Ureter (tissue), 1 donor: ENCODE measurements at places on chromosomes 2 and 18. TPM values are rescaled to one million over a fixed set of nuclear protein-coding genes. Genes with fewer than 3 reads are reported as not detected.

Gene G6PC2
- total RNA-seq = not detected

Gene MPHOSPH10
- total RNA-seq = 54.0 TPM

Gene IL36RN
- not detected for total RNA-seq

Gene SLC9A4
- 23.5 TPM for total RNA-seq

Gene SMYD1
- total RNA-seq = not detected

Gene CD207
- 1.3 TPM for total RNA-seq

Gene STAMBP
- 46.0 TPM for total RNA-seq

Gene NLRC4
- total RNA-seq = 0.65 TPM

Gene TMEM17
- 2.0 TPM for total RNA-seq
